ENCODE measurements at places on chromosomes 4 and X. TPM values are rescaled to one million over a fixed set of nuclear protein-coding genes. Genes with fewer than 3 reads are reported as not detected.

DNA sequence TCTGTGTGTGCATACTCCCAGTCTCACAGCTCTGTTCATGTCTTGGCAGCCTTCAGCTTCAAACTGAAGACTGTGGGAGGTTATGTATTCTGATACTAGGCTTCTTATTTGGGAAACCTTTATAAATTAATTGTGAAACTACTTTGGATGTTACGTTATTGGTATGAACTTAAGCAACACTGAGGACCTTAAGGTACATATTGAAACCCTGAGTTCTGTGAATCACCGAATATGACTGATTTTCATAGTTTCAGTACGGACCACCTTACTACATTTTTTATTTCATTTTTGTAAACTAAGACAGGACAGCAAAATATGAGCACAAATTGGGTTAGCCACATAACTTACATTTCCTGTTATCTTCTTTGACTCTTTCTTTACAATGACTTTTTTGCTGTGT, 498.4 kb downstream of the PDGFC start:
- no peaks in the 10 kb centered on the region for H3K36me3 ChIP-seq
- H3K4me3 ChIP-seq: no peak overlapping the region
- H3K27me3 ChIP-seq: no peaks in the 10 kb centered on the region
- no peak overlapping the region for H3K27ac ChIP-seq
- H3K4me1 ChIP-seq: no peaks in the 10 kb centered on the region

DNA sequence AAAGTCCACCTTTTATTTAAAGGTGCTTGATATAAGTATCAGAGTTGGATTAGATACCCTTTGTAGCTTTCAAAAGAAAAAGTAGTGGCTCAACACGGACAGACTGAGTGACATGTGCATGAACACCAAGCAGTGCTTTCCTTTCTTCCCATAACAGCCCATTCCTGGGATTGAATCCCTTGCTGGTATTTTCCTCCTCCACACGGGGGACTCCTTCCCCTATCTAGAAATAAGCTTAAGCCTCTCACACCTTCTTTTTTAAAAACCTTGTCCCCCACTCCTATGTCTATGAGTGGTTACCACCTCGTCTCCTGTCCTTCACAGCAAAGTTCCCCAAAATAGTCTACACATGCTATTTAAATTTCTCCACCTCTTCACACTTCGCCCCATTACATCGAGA, 5.1 kb downstream of the AP1S2 start:
- peaks cover 10% of the 10 kb centered on the region for H3K27me3 ChIP-seq
- peaks cover 6% of the 10 kb centered on the region for H3K36me3 ChIP-seq
- H3K4me3 ChIP-seq: no peak overlapping the region
- peak; percentile 16 for DNase-seq
- peaks cover 4% of the 10 kb centered on the region for H3K4me1 ChIP-seq

GRCh38 chrX:50814701-50815100, 707 bp upstream of the SHROOM4 start:
- H3K27me3 ChIP-seq: peaks cover 16% of the 10 kb centered on the region
- DNase-seq: no peak
- H3K36me3 ChIP-seq: no peaks in the 10 kb centered on the region

DNA sequence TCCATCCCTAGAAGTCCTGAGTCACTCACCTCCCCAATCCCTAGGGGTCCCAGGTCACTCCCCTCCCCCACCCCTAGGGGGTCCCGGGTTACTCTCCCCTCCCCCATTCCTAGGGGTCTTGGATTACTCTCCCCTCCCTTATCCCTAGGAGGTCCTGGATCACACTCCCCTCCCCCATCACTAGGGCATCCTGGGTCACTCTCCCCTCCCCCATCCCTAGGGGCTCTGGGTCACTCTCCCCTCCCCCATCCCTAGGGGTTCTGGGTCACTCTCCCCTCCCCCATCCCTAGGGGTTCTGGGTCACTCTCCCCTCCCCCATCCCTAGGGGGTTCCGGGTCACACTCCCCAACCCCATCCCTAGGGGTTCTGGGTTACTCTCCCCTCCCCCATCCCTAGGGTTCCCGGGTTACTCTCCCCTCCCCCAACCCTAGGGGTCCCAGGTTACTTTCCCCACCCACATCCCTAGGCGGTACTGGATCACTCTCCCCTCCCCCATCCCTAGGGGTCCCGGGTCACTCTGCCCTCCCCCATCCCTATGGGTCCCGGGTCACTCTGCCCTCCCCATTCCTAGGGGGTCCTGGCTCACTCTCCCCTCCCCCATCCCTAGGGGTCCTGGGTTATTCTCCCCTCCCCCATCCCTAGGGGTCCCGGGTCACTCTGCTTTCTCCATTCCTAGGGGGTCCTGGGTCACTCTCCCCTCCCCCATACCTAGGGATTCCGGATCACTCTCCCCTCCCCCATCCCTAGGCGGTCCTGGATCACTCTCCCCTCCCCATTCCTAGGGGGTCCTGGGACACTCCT, 2.1 kb downstream of the ASMTL start:
- peaks cover 35% of the 10 kb centered on the region for H3K4me1 ChIP-seq
- no peak overlapping the region for H3K4me3 ChIP-seq
- H3K36me3 ChIP-seq: no peaks in the 10 kb centered on the region

DNA sequence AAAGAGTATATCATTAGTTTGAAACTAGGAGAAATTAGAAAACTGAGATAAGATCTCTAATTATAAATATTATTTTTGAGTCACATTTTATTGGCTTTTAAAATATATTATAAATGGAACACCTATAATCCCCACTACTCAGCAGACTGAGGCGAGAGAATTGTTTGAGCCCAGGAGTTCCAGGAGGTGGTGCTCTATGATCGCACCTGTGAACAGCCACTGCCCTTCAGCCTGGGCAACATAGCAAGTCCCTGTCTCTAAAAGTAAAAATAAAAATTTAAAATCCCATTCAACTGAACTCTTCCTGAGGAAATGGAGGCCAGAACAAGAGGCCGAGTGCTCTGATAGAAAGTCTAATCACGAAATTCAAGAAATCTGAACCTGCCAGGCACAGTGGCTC, 6.3 kb upstream of the C4orf36 start:
- DNase-seq: peak; percentile 24
- H3K27me3 ChIP-seq: no peaks in the 10 kb centered on the region
- H3K4me3 ChIP-seq: no peak overlapping the region
- no peaks in the 10 kb centered on the region for H3K4me1 ChIP-seq

GRCh38 chr4:173448103-173448502, 49.2 kb upstream of the SCRG1 start:
- no peak overlapping the region for H3K4me3 ChIP-seq
- peak; percentile 78 for DNase-seq
- no peaks in the 10 kb centered on the region for H3K36me3 ChIP-seq
- no peak overlapping the region for H3K27ac ChIP-seq
- no peaks in the 10 kb centered on the region for H3K27me3 ChIP-seq

GRCh38 chrX:2840961-2841360, 12.2 kb downstream of the GYG2 start:
- no peaks in the 10 kb centered on the region for H3K4me1 ChIP-seq
- H3K27ac ChIP-seq: no peak overlapping the region
- no peak overlapping the region for H3K4me3 ChIP-seq
- H3K27me3 ChIP-seq: no peaks in the 10 kb centered on the region
- no peaks in the 10 kb centered on the region for H3K36me3 ChIP-seq
- DNase-seq: no peak

Gene SUPT20HL2
- not detected for polyA plus RNA-seq

Gene CWH43
- polyA plus RNA-seq: 0.50 TPM

Gene GUCY1A1
- 4.1 TPM for polyA plus RNA-seq

Gene GYPB
- not detected for polyA plus RNA-seq

Data from stomach (tissue), 19 donors.